Naive thymus-derived CD8-positive, alpha-beta T cell (primary cell): ENCODE measurements at places on chromosomes 13 and 19.

DNA sequence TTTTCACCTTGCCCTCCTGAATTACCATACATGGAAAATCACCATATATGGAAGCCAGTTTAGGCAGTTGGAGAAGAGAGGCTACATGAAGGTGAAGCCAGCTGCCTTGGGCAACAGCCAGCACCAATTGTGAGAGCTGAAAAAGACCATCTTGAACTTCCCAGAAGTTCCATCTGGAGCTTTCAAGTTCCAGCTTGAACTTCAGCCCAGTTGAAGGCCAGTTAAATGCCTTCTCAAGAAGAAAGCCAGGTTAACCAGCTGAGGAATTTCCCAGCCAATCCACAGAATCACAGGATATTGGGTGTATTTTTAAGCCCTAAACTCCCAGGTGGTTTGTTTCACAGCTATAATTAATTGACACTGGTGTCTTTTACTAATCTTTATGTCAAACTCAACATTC is 713.6 kb upstream of the MIR17HG start:
- no peak for DNase-seq

DNA sequence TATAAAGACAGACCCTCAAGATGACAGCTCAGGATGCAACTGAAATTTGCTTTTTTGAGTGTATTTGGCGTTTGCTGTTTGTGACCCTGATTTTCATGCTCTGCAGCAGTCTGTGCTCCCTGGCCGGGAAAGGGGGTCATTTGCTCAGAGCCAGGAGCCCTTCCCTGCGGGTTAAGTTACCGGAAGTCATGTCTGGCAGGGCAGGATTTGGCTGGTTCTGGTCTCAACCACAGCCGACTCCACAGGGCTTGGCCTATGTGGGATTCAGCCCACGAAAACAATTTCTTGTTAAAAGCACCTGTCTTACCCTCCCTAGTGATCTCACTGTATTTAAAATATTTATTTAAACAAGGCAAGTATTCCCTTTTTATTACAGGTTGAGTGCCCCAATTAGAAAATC is 22.6 kb downstream of the MCF2L start:
- DNase-seq, result no peak

- no peak for DNase-seq
Measured at GRCh38 chr13:101763191-101763590, 310.7 kb downstream of the ITGBL1 start.

DNA sequence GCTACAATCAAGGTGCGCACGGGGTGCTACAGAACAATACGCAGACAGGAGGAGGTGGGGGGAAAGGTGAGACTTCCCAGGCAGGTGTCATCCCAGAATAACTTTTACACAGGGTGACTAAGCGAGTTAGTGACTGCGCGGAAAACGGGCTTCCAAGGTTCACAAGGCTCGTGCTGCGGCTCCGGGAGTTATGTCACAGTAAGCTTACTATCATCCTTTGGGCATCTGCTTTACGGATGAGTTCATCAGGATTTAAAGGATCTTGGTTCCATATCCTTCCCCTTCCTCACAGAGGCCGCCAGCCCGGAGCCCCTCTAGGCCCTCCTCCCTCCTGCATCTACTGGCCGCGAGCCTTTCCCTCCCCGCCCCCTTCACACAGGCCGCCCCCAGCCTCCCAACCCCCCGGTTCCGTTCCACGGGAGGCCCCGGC is 474 bp upstream of the IFT88 start:
- DNase-seq, result no peak

DNA sequence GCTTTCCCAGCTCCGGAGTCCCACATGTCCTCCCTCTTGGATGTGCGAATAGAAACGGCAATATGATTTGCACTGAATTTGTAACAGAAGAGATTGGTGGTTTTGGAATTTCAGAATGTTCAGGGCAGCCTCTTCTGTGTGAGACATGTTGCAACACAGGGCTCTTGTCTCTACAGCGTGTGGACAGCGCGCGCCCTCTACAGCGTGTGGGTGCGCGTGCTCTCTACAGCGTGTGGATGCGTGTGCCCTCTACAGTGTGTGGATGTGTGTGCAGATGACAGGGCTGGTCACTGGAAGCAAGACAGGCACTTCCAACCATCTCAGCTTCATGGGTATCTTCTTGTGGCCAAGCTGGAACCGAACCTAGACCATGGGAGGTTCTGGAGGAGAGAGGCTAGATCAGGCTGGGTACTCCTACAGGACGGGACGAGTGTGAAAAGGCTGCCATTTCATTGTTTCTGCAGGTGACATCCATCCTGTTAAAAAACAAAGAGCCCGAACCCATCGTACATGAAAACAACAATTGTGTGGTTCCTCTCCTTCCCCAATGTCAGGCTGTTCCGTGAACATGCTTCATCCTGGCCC is 78.4 kb downstream of the TEX29 start:
- DNase-seq, result no peak

GRCh38 chr19:47264629-47265028 is 8.3 kb downstream of the CCDC9 start:
- DNase-seq, result no peak

- DNase-seq, result no peak
Measured at GRCh38 chr19:40739030-40739839, 11.0 kb downstream of the ACTMAP start.

DNA sequence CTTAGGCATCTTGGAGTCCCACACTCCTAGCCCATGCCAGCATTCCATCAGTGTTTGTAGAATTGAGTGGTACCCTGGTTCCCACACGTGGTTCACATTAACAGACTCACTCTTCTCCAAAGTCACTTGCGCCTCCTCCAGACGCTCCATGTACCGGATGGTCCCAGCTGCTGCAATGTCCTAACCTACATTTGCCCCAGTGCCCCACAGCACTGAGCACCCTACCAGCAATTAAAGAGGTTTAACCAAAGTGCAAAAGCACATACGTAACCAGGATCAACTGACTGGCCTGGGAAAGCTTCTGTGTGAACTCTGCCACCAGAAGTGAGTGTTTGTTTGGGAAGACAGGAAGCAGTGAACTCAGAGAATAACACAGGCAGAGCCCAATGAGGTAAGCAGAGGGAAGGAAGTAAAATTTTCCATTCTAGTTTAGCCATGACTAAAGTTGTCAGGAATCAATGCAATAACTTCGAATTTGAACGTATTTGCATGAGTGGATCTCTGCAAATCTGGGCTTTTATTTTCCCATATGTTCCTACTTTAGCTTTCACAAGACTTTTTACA is 7.3 kb upstream of the MEDAG start:
- no peak for DNase-seq

- no peak for DNase-seq
Measured at GRCh38 chr13:97367016-97367822, 66.8 kb upstream of the RAP2A start.

GRCh38 chr19:38588041-38588440 is 29.7 kb downstream of the MAP4K1 start:
- no peak for DNase-seq

- DNase-seq, result no peak
Measured at GRCh38 chr19:8504171-8504570, 1.7 kb upstream of the PRAM1 start.

GRCh38 chr13:33244907-33245287 is 40.7 kb downstream of the STARD13 start:
- DNase-seq, result no peak

DNA sequence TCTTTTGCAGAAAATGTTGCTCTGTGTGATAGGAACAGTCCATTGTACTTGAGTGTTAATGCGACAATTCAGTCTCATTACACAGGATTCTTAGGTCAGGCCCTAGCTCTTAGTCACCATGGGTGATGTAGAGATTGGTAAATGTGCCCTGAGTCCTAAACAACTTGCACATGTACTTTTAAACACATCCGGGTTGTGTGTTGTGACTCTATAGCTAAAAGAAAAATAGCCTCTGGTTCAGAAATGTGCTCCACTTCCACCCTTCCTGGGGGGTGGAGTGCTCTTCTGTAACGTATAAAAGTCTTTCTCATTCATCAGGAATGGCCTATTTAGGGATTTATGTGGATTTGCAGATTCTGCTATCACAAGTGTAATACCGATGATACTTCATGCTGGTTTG is 5.2 kb downstream of the SPATA13 start:
- DNase-seq, result no peak

DNA sequence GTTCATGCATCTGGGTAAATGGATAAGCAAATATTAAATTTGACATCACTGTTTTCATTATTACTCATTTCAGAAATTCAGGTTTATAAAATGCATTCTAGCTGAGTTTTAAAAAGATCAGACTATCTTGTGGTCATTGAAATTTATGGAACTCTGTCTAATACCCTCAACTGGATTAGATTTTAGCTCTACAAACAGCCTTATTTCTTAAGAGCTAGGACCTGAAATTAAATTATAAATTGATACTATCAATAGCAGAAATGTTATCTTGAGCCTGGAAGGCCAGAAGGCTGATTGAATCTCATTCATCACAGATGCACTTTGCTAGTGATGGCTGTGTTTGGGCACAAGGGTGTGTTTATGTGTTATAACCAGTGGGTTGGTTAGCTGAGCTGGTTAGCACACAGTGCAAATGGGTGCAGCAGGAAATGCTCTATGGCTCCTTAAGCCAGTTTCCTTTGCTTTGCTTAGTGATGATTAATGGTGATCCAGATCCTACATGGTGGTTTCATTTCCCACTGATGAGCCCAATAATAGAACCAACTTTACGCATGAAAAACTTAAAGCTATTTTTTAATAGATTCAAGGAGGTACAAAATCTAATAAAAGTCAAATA is 310.8 kb upstream of the KLF12 start:
- no peak for DNase-seq

- no peak for DNase-seq
Measured at GRCh38 chr13:60869225-60869624, 472.2 kb downstream of the TDRD3 start.

DNA sequence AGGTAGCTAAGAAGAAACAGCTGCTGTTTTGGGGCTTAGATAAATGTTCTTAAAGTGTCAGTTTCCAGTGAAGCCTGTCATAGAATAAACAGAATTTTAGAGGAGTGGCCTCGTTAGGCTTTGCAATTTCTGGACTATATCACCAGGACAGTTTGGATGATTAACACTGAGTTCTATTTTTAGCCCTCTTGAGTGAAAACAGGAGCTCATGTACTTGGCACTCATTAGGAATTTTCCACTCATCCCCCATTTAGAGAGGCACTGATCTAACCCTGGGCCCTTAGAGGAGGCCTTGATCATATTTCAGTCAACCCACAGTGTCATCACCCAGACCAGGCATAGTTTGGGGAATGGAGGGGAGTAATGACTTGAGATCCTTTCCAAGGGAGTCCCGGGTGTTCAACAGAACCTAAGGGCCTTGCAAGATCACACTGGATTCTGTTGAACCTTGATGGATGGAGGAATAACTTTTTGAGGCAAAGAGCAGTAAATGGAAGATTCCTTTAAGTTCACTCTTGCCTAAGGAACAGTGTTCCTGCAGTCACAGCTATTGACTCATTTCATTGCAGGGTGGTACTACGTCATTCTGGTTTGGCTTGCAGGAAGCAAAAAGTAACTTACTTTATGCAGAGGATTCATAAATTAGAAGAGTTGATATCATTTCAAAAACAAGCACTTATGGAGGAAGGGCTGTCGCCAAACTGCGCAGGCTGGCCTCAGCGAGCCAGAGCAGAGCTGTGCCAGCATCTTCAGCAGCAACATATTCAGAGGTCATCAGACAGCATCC is 160.2 kb downstream of the SLC7A1 start:
- no peak for DNase-seq

DNA sequence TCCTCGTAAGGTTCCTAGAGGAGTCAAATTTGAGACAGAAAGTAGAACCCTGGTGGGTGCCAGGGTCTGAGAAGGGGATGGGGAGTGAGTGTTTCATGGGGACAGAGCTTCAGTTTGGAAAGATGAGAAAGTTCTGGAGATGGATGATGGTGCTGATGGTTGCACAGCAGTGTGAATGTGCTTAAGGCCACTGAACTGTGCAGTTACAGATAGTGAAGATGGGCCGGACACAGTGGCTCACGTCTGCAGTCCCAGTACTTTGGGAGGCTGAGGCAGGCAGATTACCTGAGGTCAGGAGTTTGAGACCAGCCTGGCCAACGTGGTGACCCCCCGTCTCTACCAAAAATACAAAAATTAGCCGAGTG is 917 bp downstream of the SPC24 start:
- no peak for DNase-seq

DNA sequence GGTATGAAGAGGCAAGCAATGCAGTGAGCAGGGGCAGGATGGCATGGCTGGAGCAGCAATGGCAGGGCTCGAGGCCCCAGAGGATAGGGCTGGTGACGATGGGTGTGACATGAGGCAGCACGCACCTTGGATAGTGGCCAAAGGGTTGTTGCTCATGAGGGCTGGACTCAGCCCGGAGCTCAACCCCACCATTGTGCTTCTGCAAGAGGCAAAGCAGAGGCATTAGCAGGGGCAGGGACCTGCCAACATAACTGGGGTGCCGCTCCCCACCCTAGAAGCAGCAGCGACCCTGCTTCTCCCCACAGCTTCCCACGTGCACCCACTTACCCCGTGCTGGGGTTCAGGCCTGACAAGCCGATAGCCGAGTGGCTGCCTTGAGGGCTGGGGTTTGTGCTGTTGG is 15.8 kb downstream of the ZNF574 start:
- DNase-seq, result no peak

- no peak for DNase-seq
Measured at GRCh38 chr19:31511696-31512095, 162.5 kb upstream of the TSHZ3 start.

DNA sequence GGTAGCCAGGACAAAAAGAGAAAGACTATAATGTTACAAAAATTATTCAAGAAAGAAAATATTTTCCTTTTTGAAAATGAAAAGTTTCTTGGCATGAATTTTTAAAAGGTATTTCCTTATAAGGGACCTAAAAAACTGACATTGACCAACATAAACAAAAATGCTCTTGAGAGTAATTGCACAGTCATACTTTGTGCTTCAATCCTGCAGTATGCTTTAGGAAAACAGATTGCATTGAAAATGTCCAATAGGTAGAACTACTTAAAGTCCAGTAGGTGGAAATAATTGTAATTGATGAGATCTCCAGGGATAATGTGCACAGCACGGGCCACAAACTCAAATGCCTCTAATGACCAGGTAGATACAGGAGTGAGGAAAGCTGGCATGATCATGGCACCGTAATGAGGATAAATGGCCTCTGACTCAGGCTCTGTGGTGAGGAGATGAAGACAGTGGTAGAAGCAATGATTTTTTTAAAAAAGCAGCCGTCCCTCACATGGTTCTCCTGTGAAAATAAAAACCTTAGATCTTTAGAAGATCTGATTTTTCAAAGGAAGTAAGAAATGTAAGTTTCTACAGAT is 278.0 kb downstream of the ITGBL1 start:
- DNase-seq, result no peak

DNA sequence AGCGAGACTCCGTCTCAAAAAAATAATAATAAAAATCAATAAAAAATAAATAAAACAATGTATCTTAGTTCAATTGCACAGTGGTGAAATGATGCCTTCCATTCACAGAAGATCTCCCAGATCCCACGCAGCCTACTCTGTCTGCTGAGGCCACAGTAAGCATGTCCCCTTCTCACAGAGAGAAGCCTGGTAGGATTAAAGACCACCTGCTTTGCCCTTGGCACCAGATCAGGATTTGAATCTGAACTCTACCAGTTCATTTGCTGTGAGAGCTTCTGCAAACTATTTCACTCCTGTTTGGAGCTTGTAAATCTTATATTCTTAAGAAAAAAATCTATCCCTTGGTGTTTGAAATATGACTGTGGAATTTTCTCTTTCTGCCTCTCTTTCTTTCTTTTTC is 2.2 kb upstream of the SLC7A1 start:
- DNase-seq, result no peak

- DNase-seq, result no peak
Measured at GRCh38 chr19:28363254-28363653, 849.7 kb downstream of the UQCRFS1 start.

- DNase-seq, result no peak
Measured at GRCh38 chr19:54305141-54305540, 7.8 kb downstream of the LILRA5 start.

- no peak for DNase-seq
Measured at GRCh38 chr13:47277774-47278173, 380.9 kb upstream of the HTR2A start.
